ENCODE measurements at places on chromosomes 5 and 9. TPM values are rescaled to one million over a fixed set of nuclear protein-coding genes. Genes with fewer than 3 reads are reported as not detected.

GRCh38 chr5:153476767-153477166, 13.7 kb upstream of the GRIA1 start:
- H3K4me3 ChIP-seq, result no peak overlapping the region
- H3K36me3 ChIP-seq, result no peaks in the 10 kb centered on the region
- no peaks in the 10 kb centered on the region for H3K4me1 ChIP-seq
- H3K27ac ChIP-seq, result no peak overlapping the region

- H3K4me3 ChIP-seq, result peak overlapping the region; percentile 86
- DNase-seq, result no peak
- no peaks in the 10 kb centered on the region for H3K36me3 ChIP-seq
Observed at GRCh38 chr5:181190711-181191525, 14.1 kb downstream of the TRIM7 start.

Gene RASEF
- polyA plus RNA-seq, result not detected

- H3K27ac ChIP-seq, result no peak overlapping the region
- H3K36me3 ChIP-seq, result no peaks in the 10 kb centered on the region
- no peaks in the 10 kb centered on the region for H3K4me1 ChIP-seq
- no peak for DNase-seq
- H3K27me3 ChIP-seq, result no peaks in the 10 kb centered on the region
- H3K4me3 ChIP-seq, result no peak overlapping the region
Observed at GRCh38 chr9:110526426-110526825, 53.1 kb downstream of the SVEP1 start.

Gene BRIX1
- polyA plus RNA-seq, result 14.0 TPM

DNA sequence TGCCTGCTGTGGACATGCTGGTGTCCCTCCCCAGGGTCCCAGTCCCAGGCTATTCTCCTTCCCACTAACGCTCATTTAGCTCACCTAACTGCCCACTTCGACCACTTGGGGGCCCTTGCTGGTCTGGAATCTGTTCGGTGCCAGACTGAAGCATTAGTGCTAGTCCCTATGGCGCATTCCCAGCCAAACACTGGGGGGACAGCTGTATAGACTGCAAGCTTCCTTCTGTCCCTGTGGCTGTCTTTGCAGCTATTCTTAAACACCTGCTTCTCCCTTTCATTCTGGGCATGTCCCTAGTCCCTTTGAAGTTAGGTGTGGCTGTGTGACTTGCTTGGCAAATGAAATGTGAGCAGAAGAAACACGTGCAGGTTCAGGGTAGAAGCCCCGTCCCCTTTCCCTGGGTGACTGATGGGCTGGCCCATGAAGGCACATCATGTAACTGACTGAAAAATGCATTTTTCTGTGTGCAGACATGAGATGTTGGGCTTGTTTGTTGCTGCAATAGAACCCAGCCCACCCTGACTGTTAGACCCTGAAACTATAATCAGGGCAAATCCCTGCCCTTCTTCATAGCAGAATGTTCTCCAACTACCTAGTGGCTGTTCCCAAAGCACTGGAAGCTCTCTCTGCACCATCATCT, 134.4 kb downstream of the BARX1 start:
- no peak overlapping the region for H3K4me3 ChIP-seq
- no peaks in the 10 kb centered on the region for H3K27me3 ChIP-seq
- no peak overlapping the region for H3K27ac ChIP-seq
- no peaks in the 10 kb centered on the region for H3K4me1 ChIP-seq

- no peaks in the 10 kb centered on the region for H3K27me3 ChIP-seq
- no peak overlapping the region for H3K4me3 ChIP-seq
- H3K36me3 ChIP-seq, result no peaks in the 10 kb centered on the region
- no peak overlapping the region for H3K27ac ChIP-seq
- no peak for DNase-seq
Observed at GRCh38 chr9:4661165-4661564, 929 bp upstream of the PLPP6 start.

Gene KIF20A
- polyA plus RNA-seq, result 36.6 TPM

DNA sequence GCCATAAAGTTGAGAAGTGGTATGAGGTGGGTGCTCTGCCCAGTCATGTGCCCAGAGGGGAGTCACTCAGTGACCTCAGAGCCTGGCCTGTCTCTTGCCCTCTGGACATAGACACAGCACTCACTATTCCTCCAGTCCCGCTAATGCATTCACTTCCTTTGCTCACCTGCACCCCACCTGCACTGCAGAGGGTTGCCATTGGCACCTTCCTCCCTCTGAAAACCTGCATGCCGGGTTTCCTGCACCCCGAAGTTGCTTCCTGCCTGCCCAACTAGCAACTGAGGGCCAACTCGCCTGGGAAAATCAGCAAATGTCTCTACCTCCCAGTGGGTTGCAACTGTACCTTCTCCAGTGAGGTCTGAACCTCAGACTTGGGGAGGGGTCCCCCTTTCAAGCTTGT, 48.1 kb upstream of the SPTLC1 start:
- no peaks in the 10 kb centered on the region for H3K4me1 ChIP-seq
- no peaks in the 10 kb centered on the region for H3K27me3 ChIP-seq
- H3K36me3 ChIP-seq, result no peaks in the 10 kb centered on the region
- DNase-seq, result no peak
- H3K27ac ChIP-seq, result no peak overlapping the region

DNA sequence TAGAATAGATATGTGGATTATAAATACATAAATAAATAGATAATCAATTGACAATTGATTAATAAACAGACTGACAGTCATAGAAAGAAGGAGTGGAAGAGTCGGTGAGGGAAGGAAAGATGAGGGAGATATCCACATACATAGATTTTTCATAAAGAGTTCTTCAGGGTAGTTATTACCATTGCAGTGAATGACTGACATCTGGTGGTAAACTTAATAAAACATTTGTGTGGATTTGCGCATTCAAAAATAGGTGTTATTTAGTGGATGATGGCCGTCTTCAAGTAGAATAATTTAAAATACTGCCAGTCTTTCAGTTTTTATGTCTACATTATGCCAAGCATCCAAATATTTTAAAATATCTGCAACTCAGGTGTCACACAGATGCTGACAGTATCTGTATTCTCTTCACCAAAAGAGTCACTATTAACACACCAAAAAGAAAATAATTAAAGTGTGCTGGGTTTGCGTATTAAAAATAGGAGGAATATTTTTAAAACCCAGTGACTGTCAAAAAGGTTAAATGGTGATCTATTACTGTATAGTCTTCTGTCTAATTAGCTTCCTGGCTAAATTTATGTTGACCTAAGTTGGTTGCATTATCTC, 78.8 kb downstream of the GIN1 start:
- no peak overlapping the region for H3K4me3 ChIP-seq
- H3K36me3 ChIP-seq, result no peaks in the 10 kb centered on the region
- peak; percentile 71 for DNase-seq
- no peak overlapping the region for H3K27ac ChIP-seq

GRCh38 chr5:149830579-149830978, 100.5 kb downstream of the PPARGC1B start:
- no peaks in the 10 kb centered on the region for H3K36me3 ChIP-seq
- no peak overlapping the region for H3K4me3 ChIP-seq
- H3K27ac ChIP-seq, result no peak overlapping the region
- no peaks in the 10 kb centered on the region for H3K4me1 ChIP-seq
- DNase-seq, result no peak

DNA sequence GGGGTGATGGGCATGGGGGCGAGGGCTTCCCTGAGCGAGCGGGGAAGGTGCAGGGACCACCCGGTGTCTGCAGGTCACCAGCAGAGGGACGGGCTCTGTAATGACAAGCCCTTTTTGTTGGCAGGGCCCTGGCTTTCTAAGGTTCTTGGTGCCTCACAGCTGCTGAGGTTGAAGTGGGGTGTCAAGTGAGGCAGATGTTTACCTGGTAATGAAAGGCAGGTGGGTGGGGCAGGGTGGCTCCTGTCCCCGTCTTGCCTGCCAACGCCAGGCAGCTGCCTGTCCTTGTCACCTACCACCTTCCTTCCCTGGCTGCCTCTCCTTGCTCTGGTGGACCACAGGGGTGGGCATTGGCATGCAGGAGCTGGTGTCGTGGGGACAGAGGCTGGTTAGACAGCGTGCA, 41.0 kb upstream of the SEMA4D start:
- H3K4me3 ChIP-seq, result no peak overlapping the region
- H3K27ac ChIP-seq, result no peak overlapping the region
- H3K27me3 ChIP-seq, result no peaks in the 10 kb centered on the region
- H3K36me3 ChIP-seq, result no peaks in the 10 kb centered on the region

DNA sequence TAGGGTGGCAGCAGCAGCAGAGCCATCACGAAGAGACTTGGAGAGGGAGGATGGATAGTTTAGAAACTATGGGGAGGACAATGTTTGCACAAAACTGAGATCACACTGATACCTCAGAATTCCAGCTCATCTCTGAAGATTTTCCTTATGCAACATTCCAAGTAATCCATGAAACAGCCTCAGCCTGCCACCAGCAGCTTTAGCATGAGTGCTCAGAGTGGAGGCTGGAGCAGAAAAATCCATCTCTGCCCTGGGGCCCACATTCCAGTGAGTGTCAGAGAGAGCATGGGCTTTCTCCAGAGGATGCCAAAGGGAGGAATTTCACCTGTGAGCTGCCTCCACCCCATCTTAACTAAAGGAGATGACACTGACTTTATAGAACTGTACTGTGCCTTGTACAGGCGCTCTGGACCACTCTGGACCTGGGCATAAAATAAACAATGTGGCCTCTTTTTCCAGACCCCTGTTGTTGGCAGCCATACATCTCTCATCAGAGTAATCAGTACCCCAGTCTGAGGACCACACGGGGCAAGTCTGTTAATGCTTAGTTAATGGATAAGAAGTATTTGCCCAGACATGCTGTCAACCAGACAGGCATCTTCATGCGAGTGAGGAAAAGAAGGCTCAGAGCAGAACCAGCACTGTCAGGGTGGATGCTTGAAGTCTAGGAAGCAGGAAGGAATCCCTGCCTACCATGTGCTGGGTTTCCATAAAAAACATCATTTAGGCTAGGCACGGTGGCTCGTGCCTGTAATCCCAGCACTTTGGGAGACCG, 440.9 kb downstream of the ENC1 start:
- no peaks in the 10 kb centered on the region for H3K36me3 ChIP-seq
- no peak overlapping the region for H3K27ac ChIP-seq
- no peak overlapping the region for H3K4me3 ChIP-seq
- no peak for DNase-seq

DNA sequence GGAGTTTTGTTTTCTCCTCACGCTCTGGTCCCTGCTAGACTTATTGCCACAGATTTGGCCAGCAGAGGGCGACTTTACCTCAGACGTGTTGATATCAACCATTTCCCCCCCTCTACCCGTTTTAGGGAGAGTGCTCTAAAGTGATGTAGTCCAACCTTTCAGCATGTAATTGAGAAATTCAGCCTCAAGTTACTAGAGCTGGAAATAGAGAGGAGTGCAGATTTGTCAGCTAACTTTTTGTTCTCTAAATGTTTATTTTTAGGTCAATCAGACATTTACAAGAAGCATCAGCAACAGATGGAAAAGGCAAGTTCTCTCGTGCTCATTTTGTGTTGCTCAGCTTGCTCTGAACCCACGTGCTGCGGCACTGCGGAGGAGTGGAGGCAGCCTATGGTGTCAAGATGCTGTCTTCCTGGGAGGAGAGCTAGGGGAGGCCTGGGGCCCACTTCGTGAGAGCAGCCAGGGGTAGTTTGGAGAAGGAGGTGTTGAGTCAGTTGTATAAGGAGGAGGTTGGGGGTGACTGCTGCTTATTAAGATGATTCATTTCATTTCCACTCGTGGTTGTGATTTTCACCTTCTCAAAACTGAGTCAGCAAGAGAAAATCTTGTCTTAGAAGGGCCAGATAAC, 53.6 kb downstream of the GPR107 start:
- no peak overlapping the region for H3K27ac ChIP-seq
- peaks cover 11% of the 10 kb centered on the region for H3K36me3 ChIP-seq
- peaks cover 5% of the 10 kb centered on the region for H3K4me1 ChIP-seq
- DNase-seq, result peak; percentile 66
- no peaks in the 10 kb centered on the region for H3K27me3 ChIP-seq
- no peak overlapping the region for H3K4me3 ChIP-seq

GRCh38 chr5:135007749-135008363, 26.2 kb downstream of the PITX1 start:
- peaks cover 1% of the 10 kb centered on the region for H3K27me3 ChIP-seq
- H3K4me3 ChIP-seq, result no peak overlapping the region
- DNase-seq, result no peak

- no peak overlapping the region for H3K4me3 ChIP-seq
- no peaks in the 10 kb centered on the region for H3K27me3 ChIP-seq
Observed at GRCh38 chr5:145198525-145199260, 636.4 kb downstream of the PRELID2 start.

All from endothelial cell of umbilical vein (primary cell).